Immature natural killer cell (primary cell): ENCODE measurements at places on chromosomes 7 and 10. TPM values are rescaled to one million over a fixed set of nuclear protein-coding genes. Genes with fewer than 3 reads are reported as not detected.

VSTM4 gene
- polyA plus RNA-seq: not detected

CHST12 gene
- polyA plus RNA-seq: 93.4 TPM

INHBA gene
- polyA plus RNA-seq: not detected

POLR3A gene
- 3.4 TPM for polyA plus RNA-seq

HABP2 gene
- polyA plus RNA-seq: not detected

IKZF1 gene
- polyA plus RNA-seq: 307 TPM

OR2A42 gene
- polyA plus RNA-seq: not detected

GIMAP1 gene
- 25.7 TPM for polyA plus RNA-seq

SPDYE2B gene
- not detected for polyA plus RNA-seq

OR2A7 gene
- not detected for polyA plus RNA-seq

HOXA10 gene
- 6.2 TPM for polyA plus RNA-seq

FXYD4 gene
- not detected for polyA plus RNA-seq

ZNF425 gene
- 0.20 TPM for polyA plus RNA-seq

SPOCK2 gene
- 58.8 TPM for polyA plus RNA-seq

TRIM4 gene
- 23.9 TPM for polyA plus RNA-seq
